ENCODE measurements at places on chromosomes 5 and 9. TPM values are rescaled to one million over a fixed set of nuclear protein-coding genes. Genes with fewer than 3 reads are reported as not detected.

DNA sequence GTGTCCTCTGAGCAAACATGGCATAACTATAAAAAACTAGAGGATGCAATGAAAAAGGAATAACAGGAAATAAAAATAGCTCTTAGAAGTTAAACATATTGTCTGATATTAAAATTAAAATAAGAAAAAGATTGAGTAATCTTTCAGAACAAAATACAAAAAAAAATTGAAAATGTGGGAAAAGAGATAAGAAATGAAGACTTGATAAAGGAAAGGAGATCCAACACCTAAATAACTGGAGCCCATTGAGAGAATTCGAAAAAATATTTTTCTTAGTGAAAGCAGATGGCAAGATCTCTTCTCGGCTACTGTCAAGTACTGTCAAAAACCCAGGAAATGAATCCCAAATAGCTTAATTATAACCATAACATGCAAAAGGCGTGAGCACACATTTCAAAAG is 24.9 kb downstream of the LIFR start:
- H3K4me3 ChIP-seq: no peak overlapping the region
- H3K4me1 ChIP-seq: peaks cover 8% of the 10 kb centered on the region
- no peaks in the 10 kb centered on the region for H3K27me3 ChIP-seq
- no peak overlapping the region for H3K27ac ChIP-seq

BARHL1 gene
- not detected for total RNA-seq

EGFL7 gene
- 98.5 TPM for total RNA-seq

GRCh38 chr5:147753765-147754164 is 28.8 kb downstream of the JAKMIP2 start:
- peak overlapping the region; percentile 91 for H3K27ac ChIP-seq
- H3K36me3 ChIP-seq: no peaks in the 10 kb centered on the region
- peak; percentile 52 for DNase-seq
- H3K4me1 ChIP-seq: peaks cover 72% of the 10 kb centered on the region

DNA sequence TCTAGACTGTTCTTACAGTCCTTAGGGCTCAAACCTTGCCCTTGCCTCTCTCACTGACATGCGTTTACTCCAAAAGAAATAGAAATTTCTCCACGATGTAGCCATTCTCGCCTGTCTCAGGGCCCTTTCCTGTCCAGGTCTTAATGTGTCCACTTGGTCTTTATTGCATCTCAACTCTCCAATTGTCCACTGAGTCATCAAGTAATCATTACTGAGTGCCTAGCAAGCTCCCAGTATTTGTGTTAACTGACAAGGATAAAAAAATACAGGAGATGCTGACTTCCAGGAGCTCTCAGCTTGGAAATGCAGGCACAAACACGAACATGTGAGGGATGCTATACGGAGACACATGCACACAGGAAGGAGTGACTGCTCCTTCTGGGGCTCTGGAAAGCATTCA is 147.3 kb downstream of the ARSB start:
- H3K4me1 ChIP-seq: no peaks in the 10 kb centered on the region
- no peak for DNase-seq
- no peaks in the 10 kb centered on the region for H3K36me3 ChIP-seq
- no peak overlapping the region for H3K27ac ChIP-seq

Data from A673 (cell line).